ENCODE measurements at places on chromosomes 4 and X.

- DNase-seq: no peak
Observed at GRCh38 chr4:88891636-88892035, 165.3 kb downstream of the FAM13A start.

- DNase-seq: no peak
Observed at GRCh38 chr4:67101612-67102011, 443.7 kb downstream of the CENPC start.

- DNase-seq: no peak
Observed at GRCh38 chrX:20515841-20516461, 249.2 kb upstream of the RPS6KA3 start.

- DNase-seq: no peak
Observed at GRCh38 chrX:111322231-111322855, 52.1 kb upstream of the CAPN6 start.

DNA sequence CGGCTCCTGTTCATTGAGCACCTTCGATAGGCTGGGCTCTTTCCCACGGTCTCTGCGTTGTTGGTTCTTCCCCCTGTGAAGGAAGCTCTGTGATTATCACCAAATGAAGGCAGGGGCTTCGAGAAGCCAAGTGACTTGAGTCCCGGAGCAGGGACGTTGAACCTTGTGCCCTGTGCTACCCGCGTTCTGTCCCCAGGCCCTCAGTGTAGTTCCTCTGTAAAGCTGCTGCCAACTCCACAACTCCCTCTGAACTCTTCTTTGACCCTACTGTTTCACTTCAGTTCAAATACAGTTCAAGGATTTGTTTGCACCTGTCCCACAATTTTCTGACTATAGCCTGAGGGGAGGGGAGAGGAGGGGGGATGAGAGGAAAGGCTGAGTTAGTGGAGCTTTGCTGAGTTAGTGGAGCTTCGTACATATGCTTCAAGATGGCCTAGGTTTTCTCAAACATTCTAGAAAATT lies 635 bp upstream of the PHF8 start:
- DNase-seq: no peak

DNA sequence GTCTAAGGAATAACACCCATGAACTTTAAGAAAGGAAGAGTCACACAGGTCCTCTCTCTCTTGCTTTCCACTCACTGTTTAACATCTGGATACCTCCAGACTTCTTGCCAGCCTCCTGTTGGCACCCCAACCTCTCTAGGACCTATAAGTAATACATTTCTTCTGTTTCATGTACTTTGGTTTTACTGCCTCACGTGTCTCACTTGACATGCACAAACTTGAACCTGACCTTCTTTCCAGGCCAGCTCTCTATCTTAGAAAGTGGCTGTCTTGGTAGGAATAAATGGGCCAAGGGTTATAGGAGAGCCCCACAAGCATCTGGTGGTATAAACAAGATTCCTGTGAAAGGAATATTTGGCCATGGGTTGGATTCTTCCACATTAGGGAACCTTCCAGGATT lies 614.8 kb upstream of the AGA start:
- DNase-seq: no peak
